ENCODE measurements at places on chromosomes 1 and 21.

DNA sequence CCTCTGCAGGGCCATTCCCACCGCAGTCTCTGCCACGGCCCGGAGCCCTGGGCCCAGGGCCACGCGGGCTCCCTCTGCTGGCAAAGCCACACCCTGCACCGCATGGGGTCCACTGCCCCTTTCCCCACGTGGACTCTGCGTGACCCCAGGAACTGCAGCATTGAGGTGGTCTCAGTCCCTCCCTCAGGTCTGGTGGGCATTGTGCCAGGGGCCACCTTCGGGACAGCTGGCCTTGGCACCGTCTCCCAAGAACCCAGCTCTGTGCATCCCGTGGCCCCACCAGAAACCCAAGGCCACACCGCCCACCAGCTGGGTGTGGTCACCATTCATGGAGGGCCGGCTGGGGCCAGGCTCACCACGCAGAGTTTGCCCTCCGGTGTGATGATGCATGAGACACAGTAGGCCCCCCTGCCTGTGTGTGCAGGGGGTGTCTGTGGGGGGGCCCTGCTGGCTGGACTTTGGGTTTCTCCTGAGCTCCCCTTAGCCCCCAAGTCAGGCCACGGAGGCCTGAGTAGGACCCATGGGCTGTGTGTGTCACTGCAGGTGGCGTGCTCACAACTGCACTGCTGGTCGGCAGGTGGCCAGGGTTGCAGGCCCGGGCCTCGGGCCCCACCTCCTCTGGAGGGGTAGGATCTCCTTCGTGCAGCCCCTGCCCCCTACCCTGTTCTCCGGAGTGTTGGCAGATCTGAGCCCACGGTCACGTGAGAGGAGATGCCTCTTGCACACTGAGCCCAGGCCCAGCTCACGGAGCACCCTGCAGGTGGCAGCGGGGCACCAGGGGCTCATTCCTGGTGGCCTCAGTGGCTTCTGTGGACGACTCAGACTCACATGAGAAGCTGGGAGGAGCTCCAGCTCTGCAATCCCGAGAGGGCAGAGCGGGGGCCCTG is 5.8 kb downstream of the VWA1 start:
- DNase-seq, result no peak

- no peak for DNase-seq
These were observed 95.5 kb upstream of the EDN2 start for GRCh38 chr1:41580021-41580420.

- DNase-seq, result no peak
These were observed 87.6 kb downstream of the GLIS1 start for GRCh38 chr1:53651356-53651755.

DNA sequence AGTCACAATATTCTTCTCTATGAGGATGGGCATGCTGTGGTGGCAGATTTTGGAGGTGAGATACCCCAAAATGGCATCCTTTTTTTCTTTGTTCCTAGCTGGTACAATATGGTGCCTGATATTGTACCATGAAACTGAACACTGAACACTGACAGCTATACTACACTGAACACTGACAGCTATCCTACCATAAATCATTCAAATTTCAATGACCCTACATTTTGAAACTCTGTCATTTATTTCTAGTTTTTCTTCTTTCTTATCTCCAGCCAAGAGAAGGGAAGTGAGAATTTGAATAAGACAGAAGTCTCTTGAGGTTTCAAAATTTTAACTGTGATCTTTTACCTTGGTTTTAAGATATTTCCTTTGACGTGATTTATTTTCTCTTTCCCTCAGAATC is 76.3 kb downstream of the LRRC53 start:
- no peak for DNase-seq

GRCh38 chr1:7013833-7014639 is 228.8 kb downstream of the CAMTA1 start:
- DNase-seq, result no peak

GRCh38 chr1:151990856-151991198 is 2.8 kb downstream of the S100A10 start:
- no peak for DNase-seq

DNA sequence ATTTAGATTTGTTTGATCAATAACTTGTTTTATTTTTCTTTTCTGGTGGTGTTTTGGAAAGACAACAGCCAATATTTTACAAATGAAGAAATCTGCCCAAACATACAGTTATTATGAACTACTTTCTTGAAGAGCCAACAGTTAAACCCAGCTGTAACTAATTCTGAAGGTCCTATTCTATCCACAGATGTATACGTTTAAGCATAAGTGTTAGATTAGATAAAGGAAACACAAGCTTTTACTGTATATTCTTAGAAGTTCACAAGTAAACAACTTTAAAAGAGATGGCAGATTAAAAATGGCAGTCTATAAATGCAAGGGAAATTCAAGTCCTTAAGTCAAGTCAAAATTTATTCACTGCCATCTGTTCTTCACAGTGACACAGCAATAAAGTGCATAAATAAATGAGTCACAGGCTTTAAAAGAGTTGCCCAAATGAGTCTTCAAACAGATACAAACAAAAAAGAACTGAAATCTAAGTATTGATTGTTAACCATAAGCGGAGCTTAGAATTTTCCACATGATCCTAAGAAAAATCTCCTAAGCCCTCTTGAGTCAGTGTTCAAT is 49.9 kb upstream of the KCNH1 start:
- no peak for DNase-seq

DNA sequence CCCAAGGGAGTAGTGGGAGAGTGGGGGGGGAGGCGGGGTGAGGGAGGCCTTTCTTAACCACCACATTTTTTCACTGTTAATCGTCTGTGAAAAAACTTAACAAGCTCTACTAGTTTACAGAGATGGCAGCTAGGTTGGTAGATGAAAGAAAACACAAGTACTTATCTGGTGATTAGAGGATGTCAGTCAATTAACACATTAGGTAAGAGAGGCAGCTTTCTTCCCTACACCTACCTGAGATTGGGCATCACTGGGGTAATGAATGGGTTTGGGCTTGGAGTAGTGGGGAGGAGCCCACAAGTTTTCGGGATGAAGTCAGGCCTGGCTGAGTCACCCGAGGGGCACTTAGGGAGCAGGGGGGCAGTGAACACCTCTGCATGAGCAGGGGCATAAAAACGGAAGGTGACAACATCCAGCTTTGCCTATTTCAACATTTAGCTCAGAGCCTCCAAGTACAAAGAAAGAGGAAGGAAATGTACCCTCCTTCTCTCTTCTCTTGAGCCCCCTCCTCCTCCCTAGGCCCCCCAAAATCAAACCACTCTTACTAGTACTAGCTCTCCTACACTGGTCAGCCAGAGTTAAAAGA is 2.5 kb downstream of the LBR start:
- DNase-seq, result no peak

DNA sequence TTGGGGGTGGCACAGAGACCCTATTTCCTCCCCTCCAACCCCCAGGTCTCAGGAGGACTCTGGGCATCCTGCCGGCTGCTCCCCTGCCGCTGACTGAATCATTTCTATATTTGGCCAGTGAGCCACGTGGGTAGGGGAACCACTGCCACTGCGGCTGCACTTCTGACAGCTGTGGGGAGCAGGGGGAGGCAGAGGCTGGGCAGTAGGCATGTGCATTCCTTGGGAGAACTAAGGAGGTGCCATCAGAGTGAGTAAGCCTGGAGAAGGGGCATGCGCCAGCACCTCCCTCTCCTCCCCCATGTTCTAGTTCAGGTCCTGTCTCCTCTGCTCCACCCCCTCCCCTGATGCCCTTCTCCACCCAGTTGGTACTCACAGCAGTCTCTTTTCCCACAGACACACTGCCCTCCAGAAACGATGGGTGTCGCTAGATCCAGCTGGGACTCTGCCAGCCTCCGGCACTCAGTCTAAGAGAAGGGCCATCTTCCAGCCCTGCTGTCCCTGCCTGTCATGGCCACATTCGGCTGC is 12.0 kb downstream of the PPFIA4 start:
- DNase-seq, result peak; percentile 58

- DNase-seq, result no peak
These were observed 885 bp downstream of the AHCYL1 start for GRCh38 chr1:109985247-109986053.

DNA sequence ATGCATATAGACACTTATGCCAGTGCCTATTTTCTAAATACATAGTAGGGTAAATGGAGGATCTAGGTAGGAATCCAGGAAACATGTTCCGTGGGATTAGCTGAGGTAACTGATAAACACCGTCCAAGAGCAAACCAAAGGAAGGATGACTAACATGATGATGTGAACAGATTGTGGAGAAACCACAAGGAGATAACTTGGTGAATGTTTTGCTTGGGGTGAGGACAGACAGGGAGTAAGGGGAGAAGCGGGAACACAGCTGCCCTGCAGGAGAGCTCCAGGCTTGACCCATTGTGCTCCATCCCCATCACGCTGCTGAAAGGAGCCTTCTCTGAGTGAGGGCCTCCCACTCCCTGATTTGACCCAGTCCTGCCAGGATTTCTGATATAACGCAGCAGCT is 87.0 kb upstream of the ZC3H11B start:
- DNase-seq, result no peak

GRCh38 chr1:18712252-18712600 is 81.6 kb downstream of the PAX7 start:
- DNase-seq, result no peak

DNA sequence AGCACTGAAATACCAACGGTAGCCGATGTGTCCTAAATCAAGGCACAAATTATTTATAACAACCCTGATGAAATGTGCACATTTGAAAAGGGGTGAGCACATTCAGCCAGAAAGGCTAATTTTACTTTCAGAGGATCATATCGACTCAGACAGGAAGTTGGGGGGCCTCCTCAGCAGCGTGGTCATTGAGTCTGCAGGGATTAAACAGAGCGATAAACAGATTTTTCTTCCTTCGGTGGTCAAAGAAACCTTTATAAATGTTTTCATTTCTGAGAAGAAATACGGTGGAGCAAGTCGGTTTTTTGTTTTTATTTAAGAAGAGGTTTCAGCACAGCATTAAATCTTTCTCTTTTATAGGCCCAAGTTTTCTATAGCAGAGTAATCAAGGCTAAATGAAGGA is 45.7 kb downstream of the PGM1 start:
- no peak for DNase-seq

GRCh38 chr1:151945725-151946722 is 36.7 kb upstream of the THEM4 start:
- DNase-seq, result no peak

- no peak for DNase-seq
These were observed 41.9 kb downstream of the CEP170 start for GRCh38 chr1:243213045-243213787.

GRCh38 chr21:14554948-14555347 is 8.8 kb upstream of the SAMSN1 start:
- DNase-seq, result no peak

- DNase-seq, result no peak
These were observed 767 bp upstream of the EGLN1 start for GRCh38 chr1:231422798-231423309.

DNA sequence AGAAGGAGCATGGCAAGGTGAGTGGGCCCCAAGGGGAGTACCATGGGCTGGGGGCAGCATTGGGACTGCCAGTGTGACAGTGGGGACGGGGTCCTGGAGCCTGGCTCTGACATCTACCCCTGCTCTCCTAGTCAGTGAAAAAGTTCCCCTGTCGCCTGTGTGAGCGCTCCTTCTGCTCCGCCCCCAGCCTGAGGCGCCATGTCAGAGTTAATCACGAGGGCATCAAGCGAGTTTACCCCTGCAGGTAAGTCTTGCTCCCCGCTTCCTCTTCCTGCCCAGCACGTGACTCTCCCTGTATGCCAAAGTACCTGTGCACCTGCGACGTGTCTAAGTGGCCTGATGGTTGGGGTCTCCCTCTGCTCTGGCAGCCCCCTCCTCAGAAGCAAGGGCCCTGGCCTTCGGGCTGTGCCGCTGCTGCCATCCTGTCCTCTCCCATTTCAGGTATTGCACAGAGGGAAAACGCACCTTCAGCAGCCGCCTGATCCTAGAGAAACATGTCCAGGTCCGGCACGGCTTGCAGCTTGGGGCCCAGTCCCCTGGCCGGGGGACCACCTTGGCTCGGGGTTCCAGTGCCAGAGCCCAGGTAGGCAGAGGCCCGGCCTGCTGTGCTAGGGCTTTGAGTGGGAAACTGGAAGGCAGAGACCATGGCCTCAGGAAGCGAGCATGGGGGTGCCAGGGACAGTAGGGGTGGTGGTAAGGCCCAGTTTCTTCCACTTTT is 8.1 kb downstream of the ZNF687 start:
- no peak for DNase-seq

- no peak for DNase-seq
These were observed 102.9 kb downstream of the DYRK1A start for GRCh38 chr21:37469441-37469840.

DNA sequence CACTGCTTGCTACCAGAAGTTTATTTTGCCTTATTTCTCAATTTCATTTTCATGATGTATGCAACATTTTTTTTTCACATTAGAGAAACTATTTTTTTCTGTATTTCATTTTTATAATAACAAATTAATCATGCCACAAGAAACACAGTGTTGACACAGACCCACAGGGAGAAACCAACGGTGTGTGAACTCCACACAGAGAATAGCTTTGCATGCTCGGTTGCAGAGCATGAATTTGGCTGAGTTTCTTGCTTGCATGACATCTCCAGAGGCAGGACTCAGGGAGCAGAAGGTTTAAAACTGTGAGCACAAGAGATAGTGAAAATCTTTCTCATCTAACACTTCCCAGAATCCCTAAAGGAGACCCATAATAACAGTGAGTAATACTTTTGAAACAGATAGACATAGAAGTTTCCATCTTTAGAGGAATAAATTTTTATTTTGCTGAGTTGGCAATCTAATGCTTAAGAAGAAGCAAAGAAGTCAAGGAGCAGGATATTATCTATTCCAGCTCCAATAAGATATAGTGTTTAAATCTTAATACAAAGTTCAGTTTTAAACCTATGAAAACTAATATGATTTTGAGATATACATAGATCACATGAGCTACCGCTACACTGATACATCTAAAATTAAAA is 890.9 kb downstream of the MRPL39 start:
- DNase-seq, result no peak

- no peak for DNase-seq
These were observed 143.9 kb upstream of the FMN2 start for GRCh38 chr1:239947801-239948200.

- DNase-seq, result no peak
These were observed 10.5 kb downstream of the RO60 start for GRCh38 chr1:193069748-193070385.

DNA sequence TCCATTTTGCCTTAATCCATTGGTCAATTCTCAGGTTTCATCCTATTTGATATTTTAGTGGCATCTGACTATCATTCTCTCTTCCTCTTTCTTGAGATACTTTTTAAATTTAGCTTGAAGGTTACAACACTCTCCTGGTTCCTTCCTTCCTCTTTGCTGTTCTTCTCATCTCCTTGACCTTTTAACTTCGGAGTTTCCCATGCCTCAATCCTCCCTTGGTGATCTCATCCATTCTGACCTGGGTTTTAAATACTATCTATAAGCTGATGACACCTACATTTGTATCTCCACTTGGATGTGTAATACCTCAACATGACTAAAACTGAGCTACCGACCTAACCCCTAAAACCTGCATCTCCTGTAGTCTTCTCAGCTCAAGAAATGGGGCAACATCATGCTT is 4.8 kb upstream of the ZNF687 start:
- no peak for DNase-seq

GRCh38 chr1:159200769-159201168 is 3.9 kb upstream of the ACKR1 start:
- no peak for DNase-seq

- no peak for DNase-seq
These were observed 26.7 kb downstream of the MIER1 start for GRCh38 chr1:66951513-66951912.
